Activated CD8-positive, alpha-beta memory T cell treated with anti-CD3 and anti-CD28 coated beads, Interleukin-2, amount 10 ng/mL, durations not matched to agents 7 days and 5 days (primary cell): ENCODE measurements at places on chromosomes 6 and 20.
A peak's percentile ranks its signal among the peaks of the same experiment; 100 is the strongest.

DNA sequence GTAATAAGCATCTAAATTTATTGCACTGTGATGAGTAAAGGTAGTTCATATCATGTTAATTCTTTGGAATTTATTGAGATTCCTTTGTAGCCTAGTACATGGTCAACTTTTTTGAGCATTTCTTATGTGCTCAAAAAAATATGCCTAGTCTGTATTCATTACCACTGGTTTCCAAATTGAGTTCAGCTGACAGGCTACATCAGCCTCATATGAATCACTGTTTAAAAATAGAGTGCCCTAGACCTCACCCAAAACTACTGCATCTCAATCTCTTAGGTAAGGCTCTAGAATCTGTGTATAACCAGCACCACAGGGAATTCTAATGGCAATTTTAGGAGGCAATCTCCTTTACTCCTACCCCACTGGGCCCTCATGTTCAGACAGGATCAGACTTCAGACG lies 16.7 kb upstream of the FOXF2 start:
- H3K27ac ChIP-seq, result no peak overlapping the region
- H3K27me3 ChIP-seq, result peaks cover 71% of the 10 kb centered on the region
- no peak for DNase-seq
- no peak overlapping the region for H3K4me3 ChIP-seq

GRCh38 chr6:100084991-100085364 lies 91.0 kb upstream of the MCHR2 start:
- no peaks in the 10 kb centered on the region for H3K4me1 ChIP-seq
- peaks cover 19% of the 10 kb centered on the region for H3K27me3 ChIP-seq
- no peaks in the 10 kb centered on the region for H3K36me3 ChIP-seq
- H3K4me3 ChIP-seq, result no peak overlapping the region
- no peak for DNase-seq

DNA sequence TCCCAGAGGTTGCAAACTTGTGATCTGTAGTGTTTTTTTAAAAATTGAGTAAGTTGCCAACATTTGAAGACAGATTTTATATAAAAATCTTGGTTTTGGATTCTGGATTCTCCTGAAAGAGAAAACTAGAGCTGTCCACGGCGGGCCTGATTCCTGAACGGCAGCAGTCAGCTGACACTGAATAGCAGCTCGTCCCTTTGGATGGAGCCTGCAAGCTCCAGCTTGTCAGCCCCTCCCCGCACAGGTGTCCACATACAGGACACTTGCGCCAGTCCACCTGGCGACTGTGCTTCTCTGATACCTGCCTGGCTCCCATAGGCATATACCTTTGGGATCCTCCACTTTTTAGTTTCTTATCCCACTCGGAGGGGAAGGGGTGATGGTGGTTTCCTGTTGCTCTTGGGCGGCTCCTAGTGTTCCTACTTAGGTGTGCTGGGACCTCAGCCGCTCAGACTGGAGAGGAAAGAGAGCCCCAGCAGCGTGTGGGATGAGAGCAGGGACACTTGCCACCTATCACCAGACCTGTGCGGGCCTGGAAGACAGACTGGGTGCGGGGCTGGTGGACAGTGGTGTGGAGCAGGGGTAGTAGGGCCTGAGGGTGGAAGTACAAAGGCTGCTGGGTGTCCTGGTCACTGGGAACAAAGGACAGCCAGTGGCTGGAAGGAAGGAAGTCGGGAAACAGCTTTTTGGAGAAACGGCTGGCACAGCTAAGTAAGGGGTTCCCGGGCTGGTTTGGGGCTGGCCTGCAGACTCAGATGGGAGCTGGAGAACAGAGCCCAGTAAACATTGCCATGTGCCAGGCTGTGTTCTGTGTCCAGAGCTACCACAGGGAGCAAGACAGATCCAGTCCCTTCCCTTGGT lies 18.3 kb downstream of the GHRH start:
- no peaks in the 10 kb centered on the region for H3K27me3 ChIP-seq
- no peak for DNase-seq
- no peak overlapping the region for H3K27ac ChIP-seq
- no peaks in the 10 kb centered on the region for H3K4me1 ChIP-seq
- peaks cover 23% of the 10 kb centered on the region for H3K36me3 ChIP-seq

- H3K4me1 ChIP-seq, result peaks cover 10% of the 10 kb centered on the region
- H3K36me3 ChIP-seq, result peaks cover 8% of the 10 kb centered on the region
- no peak overlapping the region for H3K4me3 ChIP-seq
- no peak overlapping the region for H3K27ac ChIP-seq
Observed at GRCh38 chr6:33768644-33769120, 20.2 kb downstream of the LEMD2 start.

DNA sequence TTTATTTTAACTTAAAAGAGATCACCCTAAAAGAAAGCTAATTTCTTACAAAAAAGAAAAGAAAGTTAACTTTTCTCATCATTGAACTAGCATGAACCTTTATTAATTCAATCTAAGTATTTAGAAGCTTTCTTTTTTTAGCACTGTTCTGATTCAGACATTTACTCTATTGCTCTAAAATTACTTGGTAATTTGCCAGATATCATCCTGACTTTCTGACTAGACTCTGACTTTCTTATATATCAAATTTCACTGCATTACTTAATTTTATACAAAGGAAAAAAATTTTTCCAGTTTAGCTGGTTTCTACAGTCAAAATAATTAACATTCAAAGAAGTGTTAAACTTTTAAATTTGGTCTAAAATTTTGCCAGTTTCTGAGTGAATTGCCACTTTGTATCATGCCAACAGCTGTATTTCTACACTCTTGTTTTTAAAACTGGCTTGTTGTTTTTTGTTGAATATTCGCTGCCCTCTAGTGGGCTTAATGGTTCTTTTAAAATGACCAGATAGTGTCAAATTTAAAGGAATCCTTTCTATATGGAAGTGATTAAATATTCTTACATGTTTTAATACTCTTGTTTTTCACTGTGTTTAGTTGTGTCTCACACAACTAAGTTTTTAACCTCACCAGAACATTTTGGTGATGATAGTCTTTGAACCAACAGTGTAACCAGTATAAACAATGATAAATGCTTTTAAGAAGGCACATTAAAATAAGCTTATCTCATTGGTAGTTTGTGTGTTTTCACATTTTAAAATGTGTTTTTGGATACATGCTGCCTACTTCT lies 102.0 kb downstream of the POPDC3 start:
- H3K27me3 ChIP-seq, result peaks cover 31% of the 10 kb centered on the region
- H3K27ac ChIP-seq, result no peak overlapping the region
- H3K4me3 ChIP-seq, result no peak overlapping the region

DNA sequence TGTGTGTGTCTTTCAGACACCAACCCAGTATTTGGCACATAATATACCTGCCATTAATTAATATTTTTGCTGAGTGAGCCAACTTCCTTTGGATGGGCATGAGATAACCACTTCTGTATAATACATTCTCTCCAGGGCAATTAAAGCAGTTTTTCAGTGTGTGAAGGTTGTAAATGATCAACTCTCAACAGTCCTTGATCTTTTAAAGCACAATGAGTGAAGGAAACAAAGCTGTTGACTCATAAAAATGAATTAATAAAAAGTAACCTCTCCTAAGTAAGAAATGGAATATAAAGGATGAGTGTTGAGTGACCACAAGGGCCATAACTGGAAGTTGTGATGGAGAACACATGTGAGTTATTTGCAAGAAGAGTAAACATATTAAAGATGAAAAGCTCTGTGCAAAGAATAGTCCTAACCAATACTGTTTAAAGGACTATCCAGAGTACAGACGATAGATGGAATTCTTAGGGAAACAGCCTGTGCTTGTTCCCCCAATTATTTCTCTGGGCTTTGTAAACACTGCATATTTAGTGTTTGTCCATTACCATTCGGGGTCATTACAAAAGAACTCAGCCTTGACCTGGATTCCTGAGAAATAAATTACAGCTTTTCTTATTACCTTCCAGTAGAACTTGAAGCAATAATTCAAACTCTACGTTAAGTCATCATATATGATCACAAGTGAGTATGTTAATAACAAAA lies 446.2 kb downstream of the PLCB1 start:
- H3K4me3 ChIP-seq, result no peak overlapping the region
- H3K36me3 ChIP-seq, result peaks cover 1% of the 10 kb centered on the region
- no peak overlapping the region for H3K27ac ChIP-seq

DNA sequence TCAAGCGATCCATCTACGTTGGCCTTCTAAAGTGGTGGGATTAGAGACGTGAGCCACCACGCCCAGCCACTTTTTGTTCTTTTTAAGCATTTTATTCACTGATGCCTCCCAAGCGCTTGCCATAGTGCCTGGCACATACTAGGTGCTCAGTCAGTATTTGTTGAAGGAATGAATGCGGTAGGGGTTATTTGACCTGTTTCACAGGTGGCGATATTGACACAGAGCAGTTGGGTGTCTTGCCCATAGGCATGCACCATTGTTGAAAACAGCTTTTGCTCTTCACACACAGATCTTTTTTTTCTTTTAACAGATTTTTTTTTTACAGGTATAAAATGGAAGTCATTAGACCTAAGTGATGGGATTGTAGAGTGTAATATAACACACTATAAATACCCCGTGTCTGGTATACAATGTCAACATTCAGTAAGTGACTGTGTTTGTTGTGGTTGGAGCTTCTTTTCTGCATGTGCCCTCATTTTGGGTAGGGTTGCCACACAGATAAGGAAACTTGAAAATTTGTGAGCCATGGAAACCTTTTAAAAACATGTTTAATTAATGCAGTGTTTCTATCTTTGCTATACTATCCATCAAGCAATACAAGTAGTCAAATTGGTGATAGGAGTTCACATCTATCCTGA lies 24.8 kb downstream of the RREB1 start:
- H3K27me3 ChIP-seq, result no peaks in the 10 kb centered on the region
- no peak overlapping the region for H3K27ac ChIP-seq
- peaks cover 11% of the 10 kb centered on the region for H3K36me3 ChIP-seq
- peaks cover 79% of the 10 kb centered on the region for H3K4me1 ChIP-seq

DNA sequence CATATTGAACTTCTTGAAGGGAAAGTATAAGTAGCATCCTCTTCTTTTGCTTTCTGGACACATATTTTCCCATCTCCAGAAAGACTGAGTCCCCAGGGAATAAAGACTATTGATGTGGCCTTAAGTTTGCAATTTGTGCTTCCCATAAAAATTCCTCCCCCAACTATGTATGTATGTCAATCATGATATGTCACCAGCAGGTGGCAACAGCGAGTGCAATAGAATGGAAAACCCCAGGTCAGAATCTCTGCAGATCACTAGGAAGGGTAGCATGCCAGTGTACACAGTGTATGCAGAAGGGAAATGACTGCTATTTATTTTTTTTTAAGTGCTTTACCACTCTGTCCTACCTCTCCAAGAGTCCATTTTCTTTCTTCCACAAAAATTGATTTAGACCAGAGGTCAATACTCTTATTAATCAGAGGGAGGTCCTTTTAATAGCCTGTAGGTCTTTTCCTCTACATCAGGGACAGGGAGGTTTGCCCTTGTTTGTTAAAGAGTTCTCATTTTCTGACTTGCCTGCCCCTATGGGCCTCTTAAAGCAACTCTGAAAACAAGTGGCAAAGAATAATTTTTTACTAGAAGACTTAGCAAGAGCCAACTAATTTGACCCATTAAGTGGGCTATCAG lies 61.4 kb downstream of the BMP2 start:
- DNase-seq, result peak; percentile 40
- H3K27me3 ChIP-seq, result no peaks in the 10 kb centered on the region
- H3K4me1 ChIP-seq, result no peaks in the 10 kb centered on the region
- H3K4me3 ChIP-seq, result no peak overlapping the region
- H3K27ac ChIP-seq, result no peak overlapping the region

GRCh38 chr6:1244941-1245340 lies 67.0 kb upstream of the FOXQ1 start:
- peaks cover 17% of the 10 kb centered on the region for H3K27me3 ChIP-seq
- no peaks in the 10 kb centered on the region for H3K4me1 ChIP-seq
- H3K36me3 ChIP-seq, result no peaks in the 10 kb centered on the region
- no peak overlapping the region for H3K27ac ChIP-seq

DNA sequence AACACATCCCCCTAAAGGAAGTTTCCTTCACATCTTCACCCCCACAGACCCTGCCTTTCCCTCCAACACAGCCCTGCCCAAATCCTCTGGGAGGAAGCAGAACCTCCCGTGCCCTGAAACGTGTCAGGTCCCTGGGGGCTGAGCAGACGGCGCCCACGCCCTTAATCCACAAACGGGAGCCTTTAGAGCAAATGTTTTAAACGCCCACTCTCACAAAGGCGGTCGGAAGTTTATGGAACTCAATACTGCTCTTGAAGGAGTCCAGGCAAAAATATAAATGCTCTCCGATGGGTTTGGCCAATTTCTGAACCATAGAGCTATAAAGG lies 237.1 kb upstream of the AFDN start:
- no peak for DNase-seq
- no peak overlapping the region for H3K27ac ChIP-seq
- no peaks in the 10 kb centered on the region for H3K4me1 ChIP-seq
- H3K27me3 ChIP-seq, result peaks cover 12% of the 10 kb centered on the region
- H3K4me3 ChIP-seq, result no peak overlapping the region

DNA sequence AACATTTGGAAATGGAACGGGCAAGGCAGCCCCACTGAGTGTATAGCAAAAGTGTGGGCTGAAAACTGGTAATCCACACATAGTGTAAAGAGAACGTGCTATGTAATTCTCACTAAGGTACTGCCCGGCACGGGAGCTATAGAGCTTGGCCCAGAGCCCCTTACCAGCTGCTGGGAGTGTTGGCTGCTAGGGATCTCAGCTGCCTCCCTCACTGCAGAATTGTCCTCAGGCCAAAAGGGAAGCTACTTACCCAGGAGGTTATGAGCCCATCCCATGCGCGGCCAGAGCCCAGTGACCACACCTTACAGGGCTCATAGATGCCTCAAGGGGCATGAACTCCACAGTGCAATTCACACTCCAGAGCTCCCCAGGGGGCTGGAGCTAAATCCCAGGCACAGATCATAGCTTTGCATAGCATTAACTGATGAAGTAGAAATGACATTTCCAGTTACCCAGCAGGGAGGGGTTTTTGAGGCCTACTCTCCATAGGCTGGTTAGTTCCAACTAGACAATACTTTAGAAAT lies 56.8 kb downstream of the LINC00237 start:
- H3K27me3 ChIP-seq, result peaks cover 17% of the 10 kb centered on the region
- no peak overlapping the region for H3K4me3 ChIP-seq
- no peak for DNase-seq
- no peak overlapping the region for H3K27ac ChIP-seq

- peaks cover 4% of the 10 kb centered on the region for H3K27me3 ChIP-seq
- no peak for DNase-seq
- H3K4me1 ChIP-seq, result no peaks in the 10 kb centered on the region
- no peaks in the 10 kb centered on the region for H3K36me3 ChIP-seq
- no peak overlapping the region for H3K4me3 ChIP-seq
Observed at GRCh38 chr6:119848696-119849095, 499.1 kb upstream of the MAN1A1 start.

- no peak overlapping the region for H3K27ac ChIP-seq
- no peaks in the 10 kb centered on the region for H3K27me3 ChIP-seq
- H3K4me3 ChIP-seq, result no peak overlapping the region
Observed at GRCh38 chr20:19396460-19397081, 184.1 kb downstream of the SLC24A3 start.

GRCh38 chr6:154805288-154805911 lies 72.2 kb downstream of the SCAF8 start:
- peaks cover 28% of the 10 kb centered on the region for H3K36me3 ChIP-seq
- H3K27me3 ChIP-seq, result no peaks in the 10 kb centered on the region
- no peak overlapping the region for H3K27ac ChIP-seq
- no peak for DNase-seq
- peaks cover under 1% of the 10 kb centered on the region for H3K4me1 ChIP-seq

- no peak overlapping the region for H3K4me3 ChIP-seq
- H3K27me3 ChIP-seq, result no peaks in the 10 kb centered on the region
Observed at GRCh38 chr6:94254689-94255088, 835.3 kb upstream of the EPHA7 start.

GRCh38 chr20:57546956-57547649 lies 13.8 kb upstream of the PCK1 start:
- H3K27ac ChIP-seq, result no peak overlapping the region
- no peaks in the 10 kb centered on the region for H3K4me1 ChIP-seq
- no peak for DNase-seq
- no peak overlapping the region for H3K4me3 ChIP-seq
- no peaks in the 10 kb centered on the region for H3K36me3 ChIP-seq
- peaks cover 32% of the 10 kb centered on the region for H3K27me3 ChIP-seq
